ENCODE measurements at places on chromosomes 7 and 10.

GRCh38 chr10:112827951-112828350 lies 122.1 kb upstream of the TCF7L2 start:
- DNase-seq: no peak

GRCh38 chr7:84506151-84506550 lies 311.6 kb upstream of the SEMA3A start:
- DNase-seq: peak; percentile 47

GRCh38 chr10:43607199-43607573 lies 948 bp downstream of the ZNF485 start:
- no peak for DNase-seq

GRCh38 chr10:21334891-21335696 lies 190.4 kb downstream of the SKIDA1 start:
- DNase-seq: peak; percentile 93

GRCh38 chr10:124200011-124200410 lies 106.6 kb upstream of the CHST15 start:
- DNase-seq: peak; percentile 41

DNA sequence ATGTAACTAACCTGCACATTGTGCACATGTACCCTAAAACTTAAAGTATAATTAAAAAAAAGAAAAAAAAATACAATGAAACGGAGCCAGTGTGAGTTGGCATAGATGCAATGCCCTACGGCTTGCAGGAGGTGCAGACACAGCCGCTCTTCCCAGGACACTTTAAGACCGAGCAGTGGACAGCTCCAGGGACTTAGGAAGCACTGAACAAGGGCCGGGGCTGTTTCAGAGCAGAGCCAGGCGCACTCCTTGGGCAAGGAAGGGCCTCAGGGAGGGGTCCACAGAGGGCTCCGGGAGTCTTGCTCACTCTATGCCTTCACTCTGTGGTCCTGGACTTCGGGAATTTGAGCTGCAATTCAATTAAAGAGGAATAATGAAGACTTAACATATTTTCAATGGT lies 355.3 kb downstream of the TCERG1L start:
- no peak for DNase-seq

GRCh38 chr7:28549998-28550397 lies 137.7 kb downstream of the CREB5 start:
- no peak for DNase-seq

- no peak for DNase-seq
These were observed 27.3 kb downstream of the BNIP3 start for GRCh38 chr10:131954356-131954965.

GRCh38 chr7:100873599-100874299 lies 1.2 kb upstream of the SRRT start:
- DNase-seq: no peak

DNA sequence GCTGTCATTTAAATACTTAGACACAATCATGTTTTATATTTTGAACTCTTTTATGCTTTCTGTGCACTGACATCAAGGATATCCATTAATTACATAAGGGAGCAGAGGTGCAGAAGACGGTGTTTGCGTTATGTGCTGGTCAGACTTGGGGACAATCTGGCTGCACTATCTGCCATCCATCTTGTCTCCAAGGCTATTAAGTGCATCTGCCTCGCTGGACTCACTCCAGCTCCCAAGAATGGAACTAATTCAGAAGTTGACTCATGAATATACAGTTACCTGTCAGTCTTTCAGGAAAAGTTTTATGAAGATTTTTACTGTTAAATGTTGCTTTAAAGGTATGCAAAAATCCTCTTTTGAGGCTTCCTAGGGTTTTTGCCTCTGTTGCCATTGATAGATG lies 391.0 kb downstream of the SUGCT start:
- DNase-seq: no peak

DNA sequence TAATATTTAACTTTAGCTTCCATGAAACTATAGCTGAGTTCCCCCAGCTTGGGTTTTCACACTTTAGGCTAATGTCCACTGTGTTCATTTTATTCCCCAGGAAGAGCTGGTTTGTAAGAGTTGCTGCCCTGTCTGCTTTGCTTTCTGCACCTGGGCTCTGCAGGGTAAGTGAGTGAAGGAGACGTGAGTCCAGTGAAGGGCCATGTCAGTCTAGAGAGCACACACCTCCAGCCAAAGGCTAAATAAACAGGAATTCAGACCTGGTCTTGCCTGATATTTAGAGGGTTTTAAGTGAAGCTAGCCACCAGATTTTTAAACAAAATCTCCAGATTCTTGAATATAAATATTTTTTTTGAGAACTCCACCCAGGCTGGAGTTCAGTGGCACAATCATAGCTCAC lies 24.5 kb upstream of the FZD1 start:
- DNase-seq: no peak

DNA sequence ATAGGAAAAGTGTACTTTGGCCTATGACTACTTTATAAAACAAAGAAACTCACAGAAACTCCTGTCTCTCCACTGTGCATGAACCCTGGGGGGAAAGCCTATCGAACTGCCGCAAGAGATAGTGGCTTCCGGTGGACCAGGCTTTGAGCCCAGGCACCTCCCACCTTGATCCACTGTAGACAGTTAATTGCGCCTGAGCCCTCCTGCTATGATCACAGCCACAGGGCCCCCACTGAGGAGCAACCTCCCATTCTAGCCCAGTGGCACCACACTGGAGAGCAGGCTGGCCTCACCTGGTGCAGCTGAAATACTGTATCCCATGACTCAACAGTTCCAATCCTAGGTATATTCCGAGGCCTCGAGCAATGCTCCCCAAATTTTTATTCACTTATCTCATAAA lies 98.8 kb downstream of the COBL start:
- no peak for DNase-seq

GRCh38 chr7:39838326-39838725 lies 111.7 kb upstream of the CDK13 start:
- peak; percentile 15 for DNase-seq

DNA sequence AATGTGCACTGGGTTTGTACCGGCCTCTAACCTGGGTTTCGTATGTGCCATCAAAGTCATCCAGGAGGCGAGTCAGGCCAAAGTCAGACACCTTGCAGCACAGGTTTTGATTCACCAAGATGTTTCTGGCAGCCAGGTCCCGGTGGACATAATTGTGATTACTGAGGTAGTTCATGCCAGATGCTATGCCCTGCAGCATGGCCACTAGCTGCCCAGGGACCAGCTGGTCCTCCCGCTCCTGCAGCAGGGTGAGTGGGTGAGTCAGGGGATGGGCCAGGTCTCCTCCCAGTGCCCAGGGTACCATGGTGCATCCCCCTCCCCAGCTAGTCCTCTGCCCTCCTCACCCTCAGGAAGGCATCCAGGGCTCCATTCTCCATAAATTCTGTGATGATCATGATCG lies 13.6 kb downstream of the ZYX start:
- DNase-seq: no peak

- DNase-seq: no peak
These were observed 3.7 kb downstream of the LAMTOR4 start for GRCh38 chr7:100152404-100152803.

DNA sequence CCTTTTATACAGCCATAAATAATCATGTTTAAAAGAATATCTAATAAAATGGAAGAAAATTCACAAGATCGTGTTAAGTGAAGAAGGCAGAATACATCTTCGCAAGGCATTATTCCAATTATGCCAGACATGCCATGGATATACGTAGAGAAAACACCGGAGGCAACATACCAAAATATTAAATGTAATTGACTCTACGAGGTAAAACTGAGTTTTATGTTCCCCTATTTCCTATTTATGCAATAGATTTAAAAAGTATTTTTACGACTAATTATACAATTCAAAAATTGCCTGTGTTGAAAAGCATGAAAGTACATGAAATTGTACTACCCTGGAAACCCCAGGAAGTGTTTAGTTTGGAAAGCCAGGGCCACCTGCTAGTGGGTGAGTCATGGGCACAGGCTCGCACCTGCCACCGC lies 936 bp upstream of the REPIN1 start:
- DNase-seq: no peak

GRCh38 chr10:97217299-97217698 lies 31.5 kb upstream of the SLIT1 start:
- peak; percentile 30 for DNase-seq

DNA sequence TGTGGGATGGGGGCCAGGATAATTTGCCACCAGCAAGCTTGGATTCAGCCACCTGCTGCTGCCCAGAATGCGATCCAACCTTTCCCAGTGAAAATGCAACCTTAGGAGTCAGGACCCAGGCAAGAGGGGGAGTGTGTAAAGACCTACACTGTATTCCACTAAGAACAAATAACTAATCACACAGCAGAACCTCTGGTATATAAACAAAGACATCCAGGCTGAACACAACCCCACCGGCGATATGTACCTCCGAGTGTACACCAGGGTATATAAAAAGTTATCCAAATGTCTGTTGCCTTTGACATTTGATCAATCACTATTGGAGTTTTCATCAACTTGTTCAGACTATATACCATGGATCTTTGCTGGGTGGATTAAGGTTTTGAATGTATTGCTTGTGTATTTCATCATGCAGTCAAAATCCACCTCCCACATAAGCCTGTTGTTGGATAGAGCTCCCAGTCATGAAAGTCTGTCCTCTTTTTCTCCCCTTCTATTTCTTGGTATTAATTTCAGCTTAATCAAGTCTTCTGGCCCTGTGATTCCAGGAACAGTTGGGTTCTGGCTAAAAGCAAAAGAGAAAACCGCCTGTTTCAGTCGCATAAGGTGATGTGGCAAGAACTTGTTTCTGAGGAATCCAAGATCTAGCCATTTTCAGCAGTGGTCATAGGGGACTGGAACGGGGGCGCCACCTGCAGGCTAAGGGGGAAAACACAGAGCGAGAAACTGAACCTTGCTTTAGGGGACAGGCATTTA lies 290.7 kb downstream of the CCDC3 start:
- peak; percentile 79 for DNase-seq

DNA sequence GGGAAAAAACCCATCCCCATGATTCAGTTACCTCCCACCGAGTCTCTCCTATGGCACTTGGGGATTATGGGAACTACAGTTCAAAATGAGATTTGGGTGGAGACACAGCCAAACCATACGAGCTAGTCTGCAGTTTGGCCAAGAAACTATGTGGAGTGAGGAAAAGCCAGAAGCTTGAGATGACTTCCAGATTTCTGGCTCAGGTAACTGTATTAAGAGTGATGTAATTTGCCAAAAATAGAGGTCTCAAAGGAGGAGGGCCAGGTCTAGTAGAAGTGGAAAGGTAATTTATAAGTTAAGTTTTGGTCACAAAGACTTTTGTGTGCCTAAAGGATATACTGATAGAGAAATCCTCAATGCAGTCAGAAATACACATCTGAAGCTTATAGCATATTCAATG lies 279.7 kb upstream of the MGMT start:
- DNase-seq: no peak

- no peak for DNase-seq
These were observed 162.7 kb upstream of the ITGB1 start for GRCh38 chr10:33120700-33121099.

- no peak for DNase-seq
These were observed 11.9 kb downstream of the PDGFA start for GRCh38 chr7:507623-508300.

- DNase-seq: no peak
These were observed 80.8 kb downstream of the INPP5A start for GRCh38 chr10:132618158-132618919.

DNA sequence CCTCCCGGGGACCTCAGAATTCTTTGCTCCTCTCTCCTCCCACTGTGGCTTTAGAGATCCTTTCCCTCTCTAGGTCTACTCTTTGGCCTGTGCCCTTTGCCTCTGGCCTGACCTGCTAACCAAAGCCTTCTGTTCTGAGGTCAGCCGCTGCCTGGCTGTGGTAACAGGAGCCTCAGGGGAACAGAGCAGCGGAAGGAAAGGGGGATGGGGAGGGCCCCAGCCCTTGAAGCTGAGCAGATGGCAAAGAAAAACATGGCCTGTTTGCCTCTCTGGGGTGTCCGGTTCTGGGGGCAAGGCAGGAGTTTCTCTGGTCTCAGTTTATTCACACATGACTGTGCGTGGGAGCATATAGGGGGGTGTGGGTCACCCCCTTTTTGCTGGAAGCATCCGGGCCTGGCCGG lies 28.2 kb downstream of the COL26A1 start:
- peak; percentile 18 for DNase-seq

DNA sequence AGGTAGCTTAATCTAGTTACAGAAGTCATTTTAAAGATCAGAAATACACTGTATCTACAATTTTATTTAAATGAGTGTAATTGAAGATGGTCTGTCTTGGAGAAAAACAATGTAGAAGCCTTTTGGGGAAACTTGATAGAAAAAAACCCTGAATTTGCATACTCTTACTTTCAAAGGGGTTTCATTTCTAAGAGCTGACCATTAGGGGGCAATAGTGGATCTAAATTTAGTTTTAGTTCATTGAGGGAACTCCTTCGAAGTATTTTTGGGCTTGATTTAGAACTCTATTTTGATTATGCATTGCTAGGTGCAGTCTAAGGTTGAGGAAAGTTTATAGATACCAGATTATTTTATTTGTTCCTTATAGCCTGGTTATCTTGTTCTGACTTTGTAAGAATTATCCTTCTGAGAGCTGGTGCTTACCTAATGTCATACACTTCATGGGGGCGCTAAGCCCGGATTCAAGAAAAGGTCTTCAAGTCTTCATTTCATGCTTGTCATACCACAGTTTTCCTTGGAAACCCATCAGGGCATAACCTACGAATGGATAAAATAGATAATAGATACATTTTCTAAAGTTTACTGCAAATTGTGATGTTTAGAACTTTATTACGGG lies 69.1 kb upstream of the MXI1 start:
- DNase-seq: peak; percentile 59

- DNase-seq: peak; percentile 64
These were observed 115.0 kb downstream of the PLXDC2 start for GRCh38 chr10:19930936-19931893.

DNA sequence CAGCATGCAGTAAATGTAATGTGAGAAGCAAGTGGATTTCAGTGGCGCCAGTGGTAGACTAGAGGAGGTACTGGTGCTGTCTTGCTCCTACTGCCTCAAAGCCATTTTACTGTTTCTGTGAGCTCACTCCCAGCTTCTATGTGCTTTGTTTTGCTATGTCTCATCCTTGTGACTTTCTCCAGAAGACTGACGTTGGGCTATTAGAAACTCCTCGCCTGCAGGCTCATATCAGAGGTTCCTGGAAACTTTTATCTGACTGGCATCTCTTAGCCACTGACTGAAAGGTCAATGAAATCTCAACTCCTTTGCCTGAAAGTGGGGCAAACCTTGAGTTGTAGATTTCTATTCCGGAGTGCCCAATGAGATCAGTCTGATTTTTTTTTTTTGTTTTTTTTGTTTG lies 66.4 kb upstream of the SORCS1 start:
- DNase-seq: no peak

GRCh38 chr10:82558014-82558607 lies 683.1 kb downstream of the NRG3 start:
- peak; percentile 52 for DNase-seq

DNA sequence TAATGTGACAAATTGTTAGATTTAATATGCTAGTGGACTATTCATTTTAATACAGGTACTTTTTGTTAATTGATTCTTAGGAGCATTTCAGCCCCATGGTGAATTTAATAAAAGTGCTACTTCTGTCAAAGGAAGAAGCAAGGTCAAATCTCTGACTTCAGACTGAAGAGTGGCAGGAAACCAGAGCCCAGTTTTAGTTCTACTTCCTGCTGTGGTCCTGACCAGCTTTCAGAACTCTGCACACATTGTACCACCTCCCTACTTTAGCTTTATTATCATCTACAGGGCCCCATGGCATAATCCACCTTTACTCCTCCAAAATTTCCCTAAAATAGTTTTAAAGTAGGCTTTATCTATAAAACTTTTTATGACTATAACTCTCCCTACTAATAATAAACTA lies 33.7 kb downstream of the CTTNBP2 start:
- DNase-seq: no peak
